ENCODE measurements at places on chromosomes 1 and 21. TPM values are rescaled to one million over a fixed set of nuclear protein-coding genes. Genes with fewer than 3 reads are reported as not detected.

DNA sequence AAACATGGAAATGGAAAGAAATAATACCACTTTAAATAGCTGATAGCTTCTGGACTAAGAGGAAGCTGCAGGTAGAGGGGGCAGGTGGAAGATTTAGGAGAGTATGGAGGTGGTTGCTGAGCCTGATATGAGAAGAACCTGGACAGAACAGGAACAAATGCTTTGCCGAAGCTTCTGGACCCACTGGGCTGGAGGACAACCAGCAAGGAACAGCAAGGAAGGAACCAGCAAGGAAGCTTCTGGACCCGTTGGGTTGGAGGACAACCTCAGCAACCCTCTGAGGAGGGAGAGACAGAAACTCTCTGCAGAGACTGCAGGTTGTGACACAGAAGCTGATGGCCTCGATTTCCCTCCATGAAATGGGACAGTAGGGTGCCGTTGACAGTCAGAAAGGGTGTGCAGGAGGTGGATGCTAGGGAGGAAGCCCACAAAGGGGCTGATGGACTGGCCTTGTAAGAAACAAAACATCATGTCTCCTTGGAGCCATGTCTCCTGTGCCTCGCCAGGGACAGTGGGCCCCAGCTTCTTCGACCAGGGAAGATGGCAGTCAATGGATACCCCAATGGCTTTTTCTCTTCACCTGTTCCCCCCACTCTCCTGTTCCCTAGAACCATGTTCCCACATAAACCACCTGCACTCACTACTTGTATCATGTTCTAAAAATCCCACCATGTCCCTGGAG is 8.3 kb upstream of the WNT3A start:
- H3K27ac ChIP-seq, result no peak overlapping the region
- H3K36me3 ChIP-seq, result no peaks in the 10 kb centered on the region
- H3K27me3 ChIP-seq, result peaks cover 40% of the 10 kb centered on the region
- DNase-seq, result peak; percentile 64
- no peaks in the 10 kb centered on the region for H3K4me1 ChIP-seq

DNA sequence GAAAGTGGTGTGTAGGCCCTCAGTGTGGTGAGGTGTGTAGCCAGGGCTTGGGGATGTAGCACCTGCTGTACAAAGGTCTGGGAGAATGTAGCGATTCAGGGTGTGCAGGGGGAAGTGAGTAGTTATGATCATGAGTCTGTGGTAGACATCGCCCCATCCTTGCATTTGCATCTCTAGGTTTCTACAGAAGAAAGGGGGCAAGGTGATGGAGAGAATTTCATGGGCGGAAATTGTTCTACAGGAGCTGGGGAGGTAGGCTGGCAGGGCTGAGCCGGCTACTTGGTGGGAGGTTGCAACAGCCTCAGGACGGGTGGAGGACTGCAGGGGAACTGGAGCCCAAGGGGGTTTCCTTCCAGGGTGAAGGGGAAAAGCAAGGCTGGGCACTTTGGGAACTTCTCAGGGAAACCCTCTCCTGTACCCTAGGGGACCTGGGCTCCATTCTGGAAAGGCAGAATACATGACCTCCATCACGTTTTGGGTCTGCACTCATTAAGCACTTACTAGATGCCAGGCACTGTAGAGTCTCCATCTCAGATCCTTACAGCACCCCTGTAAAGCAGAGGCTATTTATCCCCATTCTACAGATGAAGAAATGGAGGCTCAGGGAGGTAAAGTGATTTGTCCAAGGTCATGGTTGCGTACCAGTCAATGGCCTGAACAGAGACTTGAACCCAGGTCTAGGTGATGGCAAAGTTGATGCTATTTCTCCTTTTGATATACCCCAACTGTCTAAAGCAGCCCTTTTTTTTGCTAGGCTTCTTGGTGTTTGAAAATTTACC is 14.5 kb upstream of the TNFRSF1B start:
- H3K4me3 ChIP-seq, result no peak overlapping the region
- no peaks in the 10 kb centered on the region for H3K27me3 ChIP-seq
- no peak for DNase-seq

The SHE gene
- total RNA-seq, result not detected

The CYP4A22 gene
- total RNA-seq, result not detected

DNA sequence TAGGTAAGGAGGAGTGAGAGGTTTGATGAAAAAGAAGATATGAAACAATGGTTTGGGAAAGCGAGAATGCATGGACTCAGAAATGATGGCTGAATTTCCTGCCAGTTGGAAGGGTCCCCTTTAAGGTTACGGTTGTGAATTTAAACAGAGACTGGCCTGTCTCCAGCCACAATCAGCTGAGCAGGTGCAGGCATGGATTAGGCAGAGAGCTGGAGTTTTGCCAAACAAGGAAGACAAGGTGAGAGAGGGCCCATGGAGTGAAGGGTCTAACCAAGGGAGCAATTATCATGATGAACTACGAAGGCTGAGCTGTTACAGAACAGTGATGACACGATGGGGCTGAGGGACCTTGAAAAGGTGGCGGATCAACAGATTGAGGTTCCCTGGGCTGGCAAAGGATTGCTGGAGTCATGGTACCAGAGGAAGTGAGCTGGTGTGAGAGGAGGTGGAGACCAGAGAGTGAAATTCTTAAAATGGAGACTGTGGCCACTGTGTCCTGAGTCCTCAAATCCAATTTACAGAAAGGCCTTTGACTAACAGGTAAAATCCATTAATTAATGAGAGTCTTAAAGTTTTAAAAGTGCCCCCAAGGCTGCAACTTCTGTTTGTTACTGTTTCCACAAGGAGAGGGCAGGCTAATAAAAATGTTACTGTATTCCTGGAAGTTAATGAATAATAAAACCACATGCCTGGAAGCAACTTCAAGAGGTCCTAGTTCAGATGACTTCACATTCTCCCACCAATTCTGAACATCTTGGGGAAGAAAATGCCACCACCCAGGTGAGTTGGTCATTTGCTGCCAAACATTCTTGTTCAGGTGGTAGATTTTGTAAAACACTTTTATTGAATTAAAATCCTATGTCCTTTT is 41.5 kb downstream of the LHX9 start:
- no peak for DNase-seq
- no peaks in the 10 kb centered on the region for H3K36me3 ChIP-seq
- H3K27ac ChIP-seq, result no peak overlapping the region
- peaks cover 7% of the 10 kb centered on the region for H3K27me3 ChIP-seq

Measured in osteocyte (in vitro differentiated cells).